Stomach (tissue), 19 donors: ENCODE measurements at places on chromosomes 2 and 18. TPM values are rescaled to one million over a fixed set of nuclear protein-coding genes. Genes with fewer than 3 reads are reported as not detected.

Gene TGFA
- polyA plus RNA-seq: 2.4 TPM

Gene RUFY4
- not detected for polyA plus RNA-seq

Gene USP14
- polyA plus RNA-seq: 16.0 TPM

Gene G6PC2
- not detected for polyA plus RNA-seq

Gene SLC5A7
- polyA plus RNA-seq: 0.18 TPM

Gene GRB14
- 2.7 TPM for polyA plus RNA-seq

Gene SCN7A
- polyA plus RNA-seq: 0.76 TPM

Gene REG1B
- 1.7 TPM for polyA plus RNA-seq

Gene HS6ST1
- 15.2 TPM for polyA plus RNA-seq

Gene PLB1
- polyA plus RNA-seq: 1.4 TPM

Gene IL1RL1
- polyA plus RNA-seq: 2.9 TPM

Gene CNDP1
- not detected for polyA plus RNA-seq

Gene TANC1
- polyA plus RNA-seq: 5.5 TPM

Gene CMPK2
- polyA plus RNA-seq: 11.3 TPM

Gene ABCG5
- not detected for polyA plus RNA-seq

Gene HTR2B
- not detected for polyA plus RNA-seq

Gene IL18R1
- polyA plus RNA-seq: 2.7 TPM
